ENCODE measurements at places on chromosomes 3 and 15. TPM values are rescaled to one million over a fixed set of nuclear protein-coding genes. Genes with fewer than 3 reads are reported as not detected.
A peak's percentile ranks its signal among the peaks of the same experiment; 100 is the strongest.

ZNF35 gene
- total RNA-seq, result 2.6 TPM

TNNC1 gene
- total RNA-seq, result 0.44 TPM

INSYN1 gene
- 2.7 TPM for total RNA-seq

ISLR gene
- 1.7 TPM for total RNA-seq

ARL14 gene
- total RNA-seq, result 1.4 TPM

KCNMB2 gene
- total RNA-seq, result 0.69 TPM

BFSP2 gene
- total RNA-seq, result not detected

TMEM266 gene
- 4.1 TPM for total RNA-seq

SLC9C1 gene
- total RNA-seq, result 0.66 TPM

CHST14 gene
- total RNA-seq, result 4.6 TPM

CEP19 gene
- 0.75 TPM for total RNA-seq

CHRNA7 gene
- 5.5 TPM for total RNA-seq

DNA sequence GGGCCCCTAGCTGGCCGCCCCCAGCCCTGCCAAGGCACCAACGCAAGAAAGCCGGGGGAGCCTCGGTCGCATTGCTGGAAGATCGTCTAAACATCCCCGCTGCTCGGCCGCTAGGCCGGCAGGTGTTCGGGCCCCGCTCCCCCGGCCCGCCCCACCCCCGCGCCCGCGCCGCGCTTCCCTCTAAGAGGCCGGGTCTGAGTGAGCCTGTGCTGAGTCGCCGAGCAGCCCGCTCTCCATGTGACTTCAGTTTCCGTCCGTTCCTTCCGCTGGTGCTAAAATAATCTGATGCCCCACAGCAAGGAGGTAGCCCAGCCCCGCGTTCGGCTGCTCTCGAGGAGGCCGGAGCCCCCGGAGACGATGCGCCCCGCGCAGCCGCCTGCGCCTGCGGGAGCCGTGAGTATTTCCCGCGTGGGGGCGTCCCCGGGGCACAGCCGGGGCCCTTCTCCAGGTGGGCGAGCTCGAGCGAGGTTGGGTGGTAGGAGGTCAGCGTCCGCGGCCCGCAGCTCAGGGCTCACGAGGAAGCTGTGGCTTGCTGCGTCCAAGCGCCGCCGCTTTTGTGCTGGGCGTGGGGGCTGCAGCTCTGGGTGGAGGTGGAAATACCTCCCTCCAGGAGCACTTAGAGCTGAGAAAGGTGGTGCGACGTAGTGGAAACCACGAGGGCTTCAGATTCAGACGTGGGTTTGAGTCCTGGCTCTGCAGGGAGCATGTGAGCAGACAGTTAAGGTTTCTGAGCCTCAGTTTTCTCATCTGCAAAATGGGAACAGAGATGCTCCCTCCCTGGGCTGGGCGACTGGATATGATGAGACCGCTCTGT, at the start of gene NRROS:
Gene NRROS, plus strand, starts transcription at position 212 of the 814 bp plus-strand sequence. CDS start 14,846 bp downstream, outside the sequence.
- H3K4me1 ChIP-seq, result no peaks in the 10 kb centered on the region
- peak; percentile 59 for DNase-seq
- peak within 1 kb of the TSS; percentile 54 for H3K4me3 ChIP-seq
- no peaks in the 10 kb centered on the region for H3K27me3 ChIP-seq
- H3K36me3 ChIP-seq, result no peaks in the 10 kb centered on the region

- no peak for DNase-seq
- H3K4me1 ChIP-seq, result no peaks in the 10 kb centered on the region
- no peaks in the 10 kb centered on the region for H3K36me3 ChIP-seq
- H3K27me3 ChIP-seq, result no peaks in the 10 kb centered on the region
- no peak overlapping the region for H3K4me3 ChIP-seq
These were observed 92.6 kb upstream of the ALDH1A3 start for GRCh38 chr15:100786901-100787566.

GRCh38 chr3:184658223-184658928, 53.5 kb downstream of the MAGEF1 start:
- no peak overlapping the region for H3K27ac ChIP-seq
- H3K4me1 ChIP-seq, result no peaks in the 10 kb centered on the region
- H3K4me3 ChIP-seq, result no peak overlapping the region
- H3K27me3 ChIP-seq, result no peaks in the 10 kb centered on the region

DNA sequence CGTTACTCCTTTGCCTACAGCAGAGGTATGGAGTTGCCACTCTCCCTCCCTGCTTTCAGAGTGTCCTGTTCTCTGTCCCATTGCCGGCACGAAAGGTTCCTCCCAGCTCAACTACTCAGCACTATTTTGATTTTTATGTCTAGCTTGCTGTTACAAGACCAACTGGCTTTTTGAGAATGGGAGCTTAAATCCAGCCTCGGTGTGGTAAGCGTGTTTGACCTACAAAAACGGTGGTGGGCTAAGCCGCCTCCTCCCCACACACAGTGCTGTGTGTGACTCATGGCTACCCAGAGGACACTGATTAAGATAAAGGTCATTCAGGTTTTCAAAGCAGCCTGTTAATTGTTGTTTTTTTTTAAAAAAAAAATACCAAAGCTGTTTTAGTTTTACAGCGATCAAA, 64.5 kb downstream of the LRTM1 start:
- no peaks in the 10 kb centered on the region for H3K36me3 ChIP-seq
- no peaks in the 10 kb centered on the region for H3K4me1 ChIP-seq
- no peak overlapping the region for H3K4me3 ChIP-seq
- no peak overlapping the region for H3K27ac ChIP-seq
- no peak for DNase-seq

DNA sequence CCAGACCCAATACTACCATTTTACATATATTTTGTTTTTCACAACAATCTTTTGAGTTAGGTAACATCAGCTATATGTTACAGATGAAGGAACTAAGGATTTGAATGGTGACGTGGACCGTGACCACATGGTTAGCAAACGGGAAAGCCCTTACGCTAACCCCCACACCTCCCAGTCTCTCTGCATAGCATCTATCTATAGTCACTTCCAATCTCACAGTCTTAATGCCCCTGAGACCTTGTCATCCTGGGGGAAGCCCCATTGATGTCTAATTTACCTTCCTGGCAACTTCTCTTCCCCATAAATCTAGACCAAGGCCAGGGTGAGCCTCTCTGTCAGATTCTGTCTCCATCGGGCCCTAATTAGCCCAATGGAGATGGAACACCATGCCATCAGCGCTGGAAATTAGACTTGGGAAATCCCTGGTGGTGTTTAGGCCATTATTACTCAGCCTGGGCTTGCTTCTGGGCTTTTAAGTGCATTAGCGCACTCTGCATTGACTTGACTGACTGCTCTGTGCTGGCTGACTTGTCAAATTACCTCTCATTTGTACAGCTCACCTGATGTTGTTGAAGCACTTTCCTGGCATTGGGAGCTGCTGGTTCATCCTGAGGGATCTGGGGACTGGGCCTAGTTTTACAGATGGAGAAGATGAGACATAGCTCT, 34.0 kb upstream of the SH3GL3 start:
- no peak for DNase-seq
- no peak overlapping the region for H3K27ac ChIP-seq
- H3K4me1 ChIP-seq, result no peaks in the 10 kb centered on the region
- H3K36me3 ChIP-seq, result no peaks in the 10 kb centered on the region

- DNase-seq, result no peak
- no peaks in the 10 kb centered on the region for H3K4me1 ChIP-seq
- no peak overlapping the region for H3K27ac ChIP-seq
- H3K36me3 ChIP-seq, result peaks cover 81% of the 10 kb centered on the region
- H3K4me3 ChIP-seq, result no peak overlapping the region
These were observed 13.9 kb downstream of the PPM1M start for GRCh38 chr3:52259448-52259847.

GRCh38 chr15:66142285-66142684, 111.3 kb downstream of the MEGF11 start:
- H3K36me3 ChIP-seq, result no peaks in the 10 kb centered on the region
- H3K4me3 ChIP-seq, result no peak overlapping the region
- no peak for DNase-seq
- no peaks in the 10 kb centered on the region for H3K27me3 ChIP-seq
- H3K27ac ChIP-seq, result no peak overlapping the region

- no peaks in the 10 kb centered on the region for H3K36me3 ChIP-seq
- no peaks in the 10 kb centered on the region for H3K4me1 ChIP-seq
- no peak for DNase-seq
- no peaks in the 10 kb centered on the region for H3K27me3 ChIP-seq
- H3K4me3 ChIP-seq, result no peak overlapping the region
These were observed 81.9 kb upstream of the SLC25A36 start for GRCh38 chr3:140859592-140860336.

- no peak overlapping the region for H3K27ac ChIP-seq
- H3K27me3 ChIP-seq, result no peaks in the 10 kb centered on the region
- peak; percentile 12 for DNase-seq
- H3K36me3 ChIP-seq, result no peaks in the 10 kb centered on the region
- no peaks in the 10 kb centered on the region for H3K4me1 ChIP-seq
These were observed 5.7 kb downstream of the NT5DC2 start for GRCh38 chr3:52527732-52528585.

DNA sequence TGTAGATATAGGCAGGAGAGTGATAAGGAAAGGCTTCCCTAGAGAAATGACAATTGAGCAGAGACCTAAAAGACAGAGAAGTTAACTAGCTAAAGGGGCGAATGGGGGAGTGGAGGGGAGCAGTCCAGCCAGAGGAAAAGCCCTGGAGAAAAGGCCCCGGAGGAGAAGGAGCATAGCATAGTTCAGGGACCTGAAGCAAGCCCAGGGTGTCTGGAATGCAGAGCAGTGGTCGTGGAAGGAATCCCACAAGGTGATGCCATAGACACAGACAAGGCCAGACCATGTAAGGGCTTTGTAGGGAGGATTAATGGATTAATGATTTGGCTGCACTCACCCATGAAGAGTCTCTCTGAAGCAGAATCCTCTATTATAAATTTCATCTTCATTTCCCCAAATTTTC, 45.8 kb upstream of the LRRN1 start:
- H3K27ac ChIP-seq, result no peak overlapping the region
- no peaks in the 10 kb centered on the region for H3K27me3 ChIP-seq
- no peaks in the 10 kb centered on the region for H3K4me1 ChIP-seq
- DNase-seq, result no peak

DNA sequence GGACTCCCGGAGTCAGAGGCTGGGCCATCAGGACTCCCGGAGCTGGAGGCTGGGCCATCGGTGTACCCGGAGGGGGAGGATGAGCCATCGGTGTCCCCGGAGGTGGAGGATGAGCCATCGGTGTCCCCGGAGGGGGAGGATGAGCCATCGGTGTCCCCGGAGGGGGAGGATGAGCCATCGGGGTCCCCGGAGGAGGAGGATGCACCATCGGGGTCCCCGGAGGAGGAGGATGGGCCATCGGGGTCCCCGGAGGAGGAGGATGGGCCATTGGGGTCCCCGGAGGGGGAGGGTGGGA, 719 bp downstream of the MAGEL2 start:
- peak overlapping the region; percentile 10 for H3K4me3 ChIP-seq
- no peaks in the 10 kb centered on the region for H3K27me3 ChIP-seq
- no peak overlapping the region for H3K27ac ChIP-seq
- H3K36me3 ChIP-seq, result no peaks in the 10 kb centered on the region
- no peaks in the 10 kb centered on the region for H3K4me1 ChIP-seq

- H3K27ac ChIP-seq, result no peak overlapping the region
- H3K4me1 ChIP-seq, result peaks cover 26% of the 10 kb centered on the region
- H3K4me3 ChIP-seq, result no peak overlapping the region
- no peaks in the 10 kb centered on the region for H3K27me3 ChIP-seq
- H3K36me3 ChIP-seq, result no peaks in the 10 kb centered on the region
These were observed 17.4 kb downstream of the GPR160 start for GRCh38 chr3:170055209-170055608.

- no peaks in the 10 kb centered on the region for H3K4me1 ChIP-seq
- no peak for DNase-seq
- peaks cover 12% of the 10 kb centered on the region for H3K36me3 ChIP-seq
- H3K4me3 ChIP-seq, result no peak overlapping the region
These were observed 62.1 kb downstream of the CAPN3 start for GRCh38 chr15:42421376-42421775.

- no peaks in the 10 kb centered on the region for H3K27me3 ChIP-seq
- no peak for DNase-seq
- H3K4me3 ChIP-seq, result no peak overlapping the region
- H3K36me3 ChIP-seq, result no peaks in the 10 kb centered on the region
- peaks cover 23% of the 10 kb centered on the region for H3K4me1 ChIP-seq
- peak overlapping the region; percentile 36 for H3K27ac ChIP-seq
These were observed 45.5 kb downstream of the LIMD1 start for GRCh38 chr3:45640091-45640507.

GRCh38 chr3:11494131-11494916, 149.4 kb downstream of the VGLL4 start:
- H3K4me1 ChIP-seq, result peaks cover 14% of the 10 kb centered on the region
- no peaks in the 10 kb centered on the region for H3K27me3 ChIP-seq
- no peak overlapping the region for H3K4me3 ChIP-seq
- no peak overlapping the region for H3K27ac ChIP-seq

DNA sequence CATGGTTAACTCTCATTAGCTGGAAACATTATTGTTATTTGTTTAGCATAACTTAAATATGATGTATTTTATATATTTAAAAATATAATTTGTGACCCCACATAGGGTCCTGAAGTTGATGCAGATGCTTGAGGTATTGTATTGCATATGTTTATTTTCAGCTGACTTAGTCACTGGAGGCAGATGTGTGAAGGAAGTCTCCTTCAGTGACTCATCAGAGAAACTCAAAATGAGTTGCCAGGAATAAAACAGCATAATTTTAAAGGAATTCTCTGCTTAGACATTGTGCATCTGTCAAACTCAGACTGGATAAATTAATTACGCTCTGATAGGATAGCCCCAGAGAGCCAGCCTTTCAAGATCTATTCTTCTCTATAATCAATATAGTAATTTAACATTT, 7.9 kb upstream of the OR4F6 start:
- DNase-seq, result no peak
- H3K27me3 ChIP-seq, result no peaks in the 10 kb centered on the region
- no peaks in the 10 kb centered on the region for H3K36me3 ChIP-seq
- H3K27ac ChIP-seq, result no peak overlapping the region
- H3K4me1 ChIP-seq, result no peaks in the 10 kb centered on the region

- H3K27ac ChIP-seq, result no peak overlapping the region
- H3K36me3 ChIP-seq, result no peaks in the 10 kb centered on the region
- no peak overlapping the region for H3K4me3 ChIP-seq
- H3K4me1 ChIP-seq, result no peaks in the 10 kb centered on the region
- DNase-seq, result no peak
- H3K27me3 ChIP-seq, result no peaks in the 10 kb centered on the region
These were observed 88.6 kb upstream of the ADAMTS17 start for GRCh38 chr15:100430411-100430810.

- no peak overlapping the region for H3K27ac ChIP-seq
- H3K27me3 ChIP-seq, result no peaks in the 10 kb centered on the region
- no peak for DNase-seq
These were observed 95.4 kb downstream of the FEZF2 start for GRCh38 chr3:62277986-62278385.

Data from pancreas (tissue), 10 donors.